ENCODE measurements at places on chromosomes 16 and 17. TPM values are rescaled to one million over a fixed set of nuclear protein-coding genes. Genes with fewer than 3 reads are reported as not detected.

Gene PRCD
- not detected for total RNA-seq

Gene FASN
- 592 TPM for total RNA-seq

DNA sequence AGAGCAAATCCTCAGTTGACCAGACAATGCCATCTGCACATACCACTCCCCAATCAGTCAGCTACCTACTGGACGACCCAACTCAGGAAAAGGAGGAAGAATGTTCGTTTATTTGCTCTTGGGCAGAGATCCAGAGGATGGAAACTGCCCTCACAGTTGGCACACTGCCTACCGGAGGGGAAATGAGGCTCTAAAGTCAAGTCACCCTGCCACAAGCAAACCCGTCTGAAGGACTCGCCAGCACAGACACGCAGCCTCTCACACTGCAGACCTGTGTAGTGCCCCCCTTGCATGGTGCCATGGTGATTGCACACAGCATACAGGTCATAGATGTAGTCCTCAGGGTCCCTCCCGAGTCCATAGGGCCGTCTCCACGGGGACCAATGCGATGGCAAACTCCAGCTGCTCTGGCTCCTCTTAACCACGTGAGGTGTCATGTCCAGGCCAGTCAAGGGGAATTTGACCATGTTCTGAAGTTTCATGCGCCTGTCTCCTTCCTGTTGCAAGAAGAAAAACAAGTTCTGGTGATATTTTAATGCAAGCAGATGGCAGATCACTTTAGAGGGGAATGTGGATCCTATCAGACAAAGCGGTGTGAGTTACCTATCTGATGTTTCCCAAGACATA is 69.5 kb downstream of the USP31 start:
- DNase-seq = peak; percentile 74

- DNase-seq = no peak
These were observed 132.7 kb downstream of the FTO start for GRCh38 chr16:53836680-53837079.

GRCh38 chr16:87065446-87066132 is 251.6 kb downstream of the C16orf95 start:
- no peak for DNase-seq

- DNase-seq = no peak
These were observed 22.0 kb downstream of the WSB1 start for GRCh38 chr17:27315796-27316465.

DNA sequence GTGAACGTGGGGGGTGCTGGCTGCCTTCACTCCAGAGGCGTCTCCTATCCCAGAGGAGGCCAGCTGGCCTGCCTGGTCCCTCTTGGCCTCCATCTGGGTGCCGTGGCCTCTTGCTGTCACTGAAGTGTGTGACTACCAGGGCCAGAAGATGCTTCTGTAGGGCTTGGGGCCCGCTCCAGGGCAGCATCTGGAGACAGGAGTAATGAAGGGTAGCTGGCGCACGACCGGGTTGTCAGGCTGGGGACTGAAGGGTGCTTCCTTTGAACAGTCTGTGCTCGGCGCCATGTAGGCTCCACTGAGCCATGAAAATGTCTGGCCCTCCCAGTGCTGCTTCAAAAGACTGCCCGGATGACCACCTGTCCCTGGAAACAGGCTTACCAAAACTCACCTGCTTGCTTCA is 31.3 kb downstream of the ASIC2 start:
- DNase-seq = no peak

DNA sequence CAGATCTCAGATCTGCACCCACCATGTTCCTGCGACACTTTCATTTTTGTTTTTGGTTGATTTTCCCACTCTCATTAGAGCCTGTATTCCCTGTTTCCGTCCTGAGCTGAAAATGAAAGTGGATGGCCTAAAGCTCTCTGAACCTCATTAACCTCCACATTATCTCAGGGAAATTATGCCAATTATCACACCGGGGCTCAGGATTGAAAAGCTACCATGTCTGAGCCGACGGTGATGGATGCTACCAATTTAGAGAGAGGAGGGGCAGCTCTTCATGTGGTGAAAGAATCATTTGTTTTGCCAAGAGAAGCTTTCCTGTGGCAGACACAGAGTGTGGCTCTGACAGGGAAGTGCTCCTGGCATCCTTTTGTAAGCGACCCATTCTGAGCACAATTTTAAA is 410.4 kb upstream of the CDH11 start:
- no peak for DNase-seq

GRCh38 chr17:54153423-54153822 is 330.7 kb downstream of the KIF2B start:
- DNase-seq = no peak

DNA sequence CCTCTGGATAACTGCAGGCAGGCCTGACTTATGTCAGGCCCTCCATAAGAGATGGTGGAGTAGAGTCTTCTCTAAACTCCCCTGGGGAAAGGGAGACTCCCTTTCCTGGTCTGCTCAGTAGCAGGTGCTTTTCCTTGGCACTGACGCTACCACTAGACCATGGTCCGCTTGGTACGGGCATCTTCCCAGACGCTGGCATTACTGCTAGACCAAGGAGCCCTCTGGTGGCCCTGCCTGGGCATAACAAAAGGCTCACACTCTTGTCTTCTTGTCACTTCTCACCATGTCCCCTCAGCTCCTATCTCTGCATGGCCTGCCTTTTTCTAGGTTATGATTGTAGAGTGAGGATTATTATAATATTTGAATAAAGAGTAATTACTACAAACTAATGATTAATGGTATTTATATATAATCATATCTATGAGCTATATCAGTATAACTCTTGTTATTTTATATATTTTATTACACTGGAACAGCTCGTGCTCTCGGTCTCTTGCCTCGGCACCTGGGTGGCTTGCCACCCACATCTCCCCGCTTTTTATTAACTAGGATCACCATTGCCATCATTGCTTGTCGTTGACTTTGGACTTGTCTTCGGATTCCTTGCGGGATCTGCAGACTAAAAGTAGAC is 59.8 kb upstream of the ARL4D start:
- peak; percentile 86 for DNase-seq

GRCh38 chr16:85612191-85612800 is 826 bp upstream of the GSE1 start:
- peak; percentile 93 for DNase-seq

- peak; percentile 98 for DNase-seq
These were observed at the start of gene CNOT1 for GRCh38 chr16:58629733-58630640. CNOT1 (minus strand) TSS chr16:58629826; CDS start chr16:58599337, 30,489 bp downstream.

- DNase-seq = no peak
These were observed 15.1 kb downstream of the TRPV3 start for GRCh38 chr17:3542410-3543088.

Gene RFNG
- 49.5 TPM for total RNA-seq

Gene ERCC4
- total RNA-seq = 8.0 TPM

Gene HOXB13
- total RNA-seq = 5.3 TPM

DNA sequence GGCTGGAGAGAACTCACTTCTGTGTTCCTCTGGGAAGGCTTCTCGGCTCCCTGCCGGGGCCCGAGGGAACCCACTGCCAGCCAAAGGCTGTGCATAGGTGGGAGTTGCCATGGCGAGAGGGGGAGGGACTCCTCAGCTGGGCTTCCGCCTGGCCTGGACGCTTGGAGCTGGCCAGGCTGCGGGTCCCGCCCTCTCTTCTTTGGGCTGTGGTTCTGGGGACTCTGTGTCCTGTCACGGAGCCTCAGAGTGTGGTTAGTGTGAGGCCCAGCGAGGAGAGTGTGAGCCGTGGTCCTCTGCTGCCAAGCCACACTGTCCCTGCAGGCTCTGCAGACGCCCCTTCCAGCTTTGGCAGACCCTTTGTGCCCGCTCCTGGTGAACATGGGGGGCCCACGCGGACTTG is 123.1 kb downstream of the OR1D5 start:
- no peak for DNase-seq

Gene CBX2
- total RNA-seq = 13.4 TPM

DNA sequence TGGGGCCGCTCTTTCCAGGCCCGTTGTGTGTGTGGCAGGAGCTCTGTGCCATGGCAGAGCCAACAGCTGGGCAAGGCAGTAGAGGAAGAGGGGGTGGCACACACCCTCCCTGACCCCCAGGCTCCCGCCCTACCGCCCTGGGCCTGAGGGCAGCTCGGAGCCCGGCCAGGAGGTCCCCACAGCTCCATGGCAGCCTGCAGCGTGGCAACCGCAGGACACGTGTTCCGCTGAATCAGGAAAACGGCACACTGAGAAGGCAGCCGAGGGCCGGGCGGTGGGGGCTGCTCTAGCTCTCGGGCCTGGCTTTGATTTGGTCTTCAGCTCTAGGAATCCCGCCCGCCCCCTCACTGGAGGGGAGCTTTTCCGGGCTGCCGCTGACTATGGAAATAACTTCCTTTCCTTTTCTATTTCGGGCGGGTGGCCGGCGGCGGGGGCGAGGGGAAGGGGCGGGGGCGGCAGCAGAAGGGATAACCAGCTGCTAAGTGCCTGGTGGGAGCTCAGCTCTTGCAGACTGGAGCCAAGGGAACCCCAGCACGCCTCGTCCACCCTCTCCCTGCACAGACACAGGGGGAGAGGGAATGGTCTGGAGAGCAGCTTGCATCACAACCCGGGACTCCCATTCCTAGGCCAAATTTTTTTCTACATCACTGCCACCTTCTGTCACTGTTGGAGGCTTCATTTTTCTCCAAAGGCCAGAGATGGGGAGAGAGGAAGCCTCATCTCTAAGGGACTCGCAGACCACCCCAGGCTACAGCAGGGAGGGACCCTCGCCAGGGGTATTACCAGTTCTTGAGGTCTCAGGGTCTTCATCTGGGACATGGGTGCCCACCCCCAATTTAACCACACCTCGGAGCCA is 24.8 kb upstream of the MRPS23 start:
- no peak for DNase-seq

Gene MEIOC
- total RNA-seq = not detected
